ENCODE measurements at places on chromosomes 7 and 10.

DNA sequence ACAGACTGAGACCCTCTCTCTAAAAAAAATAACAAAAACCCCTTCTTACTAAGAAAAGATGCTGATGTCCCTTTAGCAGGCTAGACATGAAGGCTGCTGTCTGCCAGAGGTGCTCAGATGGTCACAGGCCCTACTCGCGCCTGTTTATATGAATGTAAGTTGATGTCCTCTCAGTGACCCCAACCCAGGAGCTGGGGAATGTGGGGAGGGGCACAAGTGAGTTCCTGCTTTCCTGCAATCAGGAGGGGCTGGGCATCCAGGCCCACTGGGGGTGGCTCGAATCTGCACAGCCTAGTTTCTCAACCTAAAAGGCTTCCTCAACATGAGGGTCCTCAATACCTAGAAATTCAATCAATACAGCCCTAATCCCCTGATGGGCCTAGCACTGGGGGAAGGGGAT lies 12.1 kb upstream of the SLC29A3 start:
- DNase-seq: no peak

DNA sequence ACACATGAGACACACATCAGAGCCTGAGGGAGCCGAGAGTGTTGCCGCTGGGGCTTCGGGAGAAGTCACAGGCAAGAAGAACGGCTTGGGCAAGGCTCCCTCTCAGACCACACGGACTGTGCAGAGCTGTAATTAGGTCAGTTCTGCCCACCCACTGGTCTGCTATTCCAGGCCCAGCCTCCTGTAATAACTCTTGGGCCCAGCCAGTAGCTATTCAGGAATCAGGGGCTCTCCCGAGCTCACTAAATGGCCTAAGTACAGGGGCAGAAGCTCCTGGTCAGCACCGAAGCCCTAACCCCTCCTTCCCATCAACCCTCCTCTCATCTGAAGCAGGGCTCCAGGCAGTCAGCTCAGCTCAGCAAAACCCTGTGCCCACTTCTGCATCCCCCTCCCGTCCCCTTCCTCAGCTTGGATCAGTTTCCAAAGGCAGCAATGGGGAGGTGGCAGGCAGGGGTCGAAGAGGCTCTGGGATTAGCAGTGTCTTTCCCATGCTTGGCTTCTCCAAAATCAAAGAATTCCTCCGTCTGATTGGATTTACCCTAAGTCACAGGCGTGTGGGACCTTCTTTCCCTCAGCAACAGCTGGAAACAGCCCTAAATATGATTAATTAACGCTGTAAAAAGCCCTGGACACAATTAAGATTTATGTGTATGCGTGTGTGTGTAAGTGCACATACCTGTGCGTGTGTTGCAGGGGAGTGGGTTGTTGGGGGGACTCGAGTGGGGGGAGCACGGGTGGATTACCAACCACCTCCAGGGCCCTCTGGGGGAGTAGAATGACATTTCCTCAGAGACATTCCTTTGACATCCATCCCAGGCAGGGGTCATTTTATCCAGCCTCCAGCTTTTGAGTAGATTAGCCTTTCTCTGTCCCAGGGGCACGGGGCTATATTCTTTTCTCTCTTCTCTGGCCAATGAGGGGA lies 48.4 kb upstream of the BTRC start:
- DNase-seq: no peak

- no peak for DNase-seq
These were observed 107.2 kb upstream of the STEAP1B start for GRCh38 chr7:22607180-22607579.

DNA sequence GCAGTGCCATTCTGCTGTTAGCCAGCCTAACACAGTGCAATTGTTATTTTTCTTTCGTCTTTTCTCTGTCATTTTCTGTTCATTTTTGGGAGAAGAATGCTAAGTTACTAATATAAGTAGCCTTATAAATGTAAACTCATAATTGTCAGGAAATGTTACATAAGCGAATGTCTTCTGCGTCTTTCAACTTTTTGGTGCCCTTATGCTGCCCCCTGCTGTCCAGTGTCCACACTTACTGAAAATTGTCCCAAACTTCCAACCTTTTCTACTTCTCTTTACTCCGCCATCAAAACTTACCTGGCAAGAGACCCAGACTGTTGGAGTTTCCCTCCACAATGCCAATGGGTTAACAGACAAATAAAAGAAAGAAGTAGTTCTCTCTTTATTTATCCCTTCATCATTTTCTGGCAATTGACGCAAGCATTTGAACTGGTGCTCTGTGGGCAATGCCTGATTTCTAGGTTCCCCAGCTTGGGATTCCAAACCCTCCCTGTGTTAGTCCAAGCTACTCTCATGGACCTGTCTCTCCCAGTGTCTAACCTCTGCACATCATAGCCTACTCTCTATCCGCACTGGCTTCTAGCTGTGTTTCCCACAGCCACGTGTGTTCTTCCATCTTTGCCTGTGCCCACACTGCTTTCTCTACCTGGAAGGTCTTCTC lies 21.0 kb upstream of the EPC1 start:
- DNase-seq: peak; percentile 55

DNA sequence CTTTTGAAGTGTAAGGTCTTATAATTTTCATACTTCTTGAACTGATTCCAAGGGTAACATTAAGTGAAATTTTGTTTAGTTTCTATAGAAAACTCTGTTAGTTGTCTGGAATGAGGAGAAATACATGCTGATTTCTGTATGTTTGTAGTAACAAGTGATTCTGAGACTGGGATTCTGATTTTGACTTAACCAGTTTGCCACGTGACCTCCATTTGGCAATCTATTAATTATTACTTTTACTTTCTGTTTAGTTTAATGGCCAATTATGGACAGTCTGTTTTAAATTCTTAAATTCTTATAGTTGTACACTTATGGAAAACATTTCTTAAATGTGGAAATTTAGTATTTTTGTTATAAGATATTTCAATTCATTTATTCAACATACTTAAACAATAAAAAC lies 163.1 kb downstream of the ADK start:
- DNase-seq: no peak

- no peak for DNase-seq
These were observed 1133.4 kb downstream of the XPNPEP1 start for GRCh38 chr10:108789919-108790318.
